ENCODE measurements at places on chromosomes 7 and 10.

- DNase-seq = no peak
These were observed 7.1 kb upstream of the ZMIZ1 start for GRCh38 chr10:79061441-79062315.

GRCh38 chr10:78442836-78443550, 409.3 kb downstream of the RPS24 start:
- no peak for DNase-seq

DNA sequence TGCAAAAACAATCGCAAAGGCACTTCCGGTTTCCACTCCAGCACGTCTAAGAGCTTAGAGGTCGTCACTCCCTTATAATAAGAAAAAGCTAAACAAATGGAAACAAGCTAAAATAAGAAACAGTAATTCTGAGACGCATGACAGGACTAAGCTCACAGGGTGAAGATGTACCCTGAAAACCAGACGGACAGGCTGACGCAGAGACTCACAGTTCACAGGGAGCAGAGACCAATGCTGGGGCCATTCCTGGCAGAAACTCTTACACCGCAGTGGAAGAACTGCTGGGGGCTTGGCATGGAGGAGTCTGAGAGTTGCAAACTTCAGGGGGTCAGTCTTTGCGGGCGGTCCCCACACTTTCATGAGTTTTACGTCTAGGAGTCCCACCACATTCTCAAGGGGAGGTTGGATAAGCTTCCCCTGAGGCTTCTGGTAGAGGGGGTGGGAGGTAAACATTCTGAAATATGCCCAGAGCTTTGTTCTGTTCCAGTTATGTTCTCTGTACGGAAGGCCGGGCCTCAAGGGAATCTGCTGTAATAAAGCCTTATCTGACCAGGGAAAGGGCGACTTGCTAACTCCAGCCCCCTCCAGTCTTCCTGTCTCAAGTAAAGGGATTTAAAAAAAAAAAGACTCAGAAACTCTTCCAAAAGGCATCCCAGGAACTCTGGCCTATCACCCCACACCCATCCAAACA, 47.8 kb downstream of the BRI3 start:
- DNase-seq = no peak

- DNase-seq = no peak
These were observed 19.2 kb downstream of the TMEM273 start for GRCh38 chr10:49168831-49169500.

- DNase-seq = no peak
These were observed 36.5 kb downstream of the MCU start for GRCh38 chr10:72728462-72728861.

GRCh38 chr10:28738200-28738599, 60.9 kb downstream of the BAMBI start:
- no peak for DNase-seq

DNA sequence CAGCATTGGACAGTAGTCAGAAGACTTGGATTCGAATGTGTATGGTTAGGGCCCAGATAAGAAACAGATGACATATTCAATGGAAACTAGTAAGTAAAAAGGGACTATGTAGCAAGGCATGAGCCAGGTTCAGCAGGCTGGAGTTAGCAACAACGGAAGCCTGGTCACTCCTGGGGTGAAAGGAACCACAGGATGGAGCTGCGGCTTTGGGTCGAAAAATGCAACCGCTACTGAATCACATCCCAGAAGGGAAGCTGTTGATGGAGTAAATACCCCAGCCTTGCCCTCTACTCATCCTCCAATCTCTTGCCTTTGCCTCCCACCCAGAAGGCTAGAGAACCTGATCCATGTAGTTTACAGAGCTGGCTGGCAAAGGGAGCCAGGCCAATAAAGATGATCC, 37.5 kb upstream of the EGR2 start:
- no peak for DNase-seq

GRCh38 chr7:156192921-156193320, 380.7 kb upstream of the SHH start:
- no peak for DNase-seq

DNA sequence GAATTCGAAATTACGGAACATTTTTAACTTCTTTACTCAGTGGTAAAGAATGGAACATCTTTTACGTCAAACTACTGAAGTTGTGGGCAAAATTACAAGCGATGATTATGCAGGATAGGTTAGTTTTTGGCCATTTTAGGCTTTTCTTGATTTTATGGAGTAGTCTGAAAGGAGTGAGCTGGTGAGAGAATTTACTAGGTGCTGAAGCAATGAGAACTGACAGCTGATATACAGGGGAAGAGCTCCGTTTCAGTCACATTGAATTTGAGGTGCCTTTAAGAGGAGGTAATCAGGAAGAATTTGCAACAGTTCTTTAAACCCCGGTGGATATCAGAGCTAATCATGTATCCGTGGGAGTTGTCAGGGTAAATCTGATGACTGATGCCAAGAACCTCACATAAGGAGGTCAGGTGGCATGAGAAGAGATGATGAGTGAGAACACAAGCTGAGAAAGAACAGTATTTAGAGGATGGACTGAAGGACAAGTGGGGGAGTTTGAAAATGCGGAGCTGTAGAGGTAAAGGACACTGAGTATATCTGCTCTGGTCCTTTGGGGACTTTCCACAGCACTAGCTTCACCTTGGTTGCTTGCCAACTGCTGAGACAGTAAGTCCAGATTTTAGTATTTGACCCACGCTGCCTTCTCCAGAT, 104.3 kb downstream of the AHR start:
- DNase-seq = no peak

DNA sequence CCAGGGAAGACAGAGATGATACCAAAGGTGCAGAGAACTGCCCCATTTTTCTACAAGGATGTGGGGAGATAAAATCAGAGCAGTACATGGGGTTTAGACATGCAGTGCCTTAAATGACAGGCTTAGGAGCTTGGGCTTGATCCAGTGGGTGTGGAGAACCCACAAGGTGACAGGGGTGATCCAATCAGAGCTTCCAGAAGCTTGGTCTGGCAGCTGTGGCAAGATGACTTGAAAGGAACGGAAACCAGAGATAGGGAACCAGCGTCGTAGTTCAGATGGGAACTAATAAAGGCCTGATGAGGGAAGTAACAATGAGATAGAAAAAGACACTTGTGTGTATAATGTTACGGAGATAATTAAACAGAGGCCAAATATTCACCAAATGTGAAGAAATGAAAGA, 80.7 kb downstream of the SLC37A3 start:
- no peak for DNase-seq

GRCh38 chr7:128037880-128038619, 6.8 kb upstream of the LRRC4 start:
- no peak for DNase-seq

DNA sequence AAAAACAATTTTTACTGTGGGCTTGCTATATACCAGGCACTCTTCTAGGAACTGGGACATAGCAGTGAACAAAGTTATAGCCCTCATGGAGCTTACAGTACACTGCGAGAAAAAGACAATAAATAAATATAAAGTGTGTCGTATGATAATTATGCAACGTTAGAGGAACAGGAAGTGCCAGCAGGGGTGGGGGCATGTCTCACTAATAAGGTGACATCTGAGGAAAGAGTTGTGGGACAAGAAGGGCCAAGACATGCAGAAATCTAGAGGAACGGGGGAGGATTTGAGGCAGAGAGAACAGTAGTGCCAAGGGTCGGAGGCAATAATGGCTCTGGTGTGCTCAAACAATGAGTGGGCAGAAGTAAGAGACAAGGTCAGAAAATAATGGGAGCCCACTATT, 52.8 kb downstream of the LMBR1 start:
- no peak for DNase-seq

DNA sequence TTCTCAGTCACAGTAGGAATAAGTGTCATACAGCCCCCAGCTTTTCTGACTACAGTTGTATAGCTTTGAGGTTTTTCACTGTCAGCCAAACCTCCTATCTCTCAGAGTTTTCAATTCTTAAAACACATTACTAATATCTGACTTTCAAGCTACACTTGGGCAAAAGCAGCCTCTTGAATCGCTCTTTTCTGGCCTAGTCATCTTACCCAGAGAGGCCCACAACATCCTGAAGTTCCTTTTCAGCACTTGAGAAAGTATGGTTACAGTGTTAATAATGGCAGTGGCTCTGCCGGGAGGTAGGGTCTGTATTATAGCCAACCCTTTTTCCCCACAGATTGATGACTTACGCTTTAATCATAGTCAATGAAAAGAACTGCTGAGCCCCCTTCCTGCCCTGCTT, 181.0 kb downstream of the LRRC4 start:
- DNase-seq = no peak

GRCh38 chr7:45701701-45702510, 127.7 kb downstream of the ADCY1 start:
- no peak for DNase-seq

DNA sequence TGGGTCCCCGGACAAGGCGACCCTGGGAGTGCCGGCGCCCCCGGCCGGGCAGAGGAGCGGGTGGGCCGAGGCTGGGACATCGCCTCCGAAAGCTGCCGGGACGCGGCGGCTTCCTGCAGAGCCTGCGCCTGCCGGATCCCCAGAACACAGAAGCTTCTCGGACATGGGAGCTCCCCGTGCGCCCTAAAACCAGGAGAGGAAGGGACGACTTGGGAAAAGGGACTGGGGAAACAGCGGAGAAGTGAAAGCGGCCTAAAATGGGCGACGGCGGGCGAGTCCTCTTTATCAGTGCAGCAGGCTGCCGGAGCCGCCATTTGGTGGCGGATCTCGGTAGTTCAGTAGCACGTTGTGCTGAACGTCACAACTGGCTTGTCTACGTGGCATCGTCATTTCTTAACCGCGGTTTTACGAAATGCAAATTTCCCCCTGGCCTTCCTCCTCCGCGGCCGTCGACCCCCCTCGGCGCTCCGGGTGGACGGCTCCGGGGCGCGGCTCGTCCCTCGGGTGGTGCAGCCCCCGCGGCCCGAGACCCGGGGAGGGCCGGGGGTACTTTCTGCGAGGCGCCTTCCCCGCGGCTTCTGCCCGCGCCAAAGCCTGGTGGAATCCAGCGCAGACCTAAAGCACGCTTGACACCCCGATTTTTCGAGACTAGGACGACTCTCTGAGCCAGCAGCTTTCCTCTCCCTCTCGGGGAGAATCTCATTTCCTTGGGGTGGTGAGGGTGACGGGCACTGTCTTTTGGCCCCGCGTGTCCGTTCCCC, 9.9 kb upstream of the SPAG6 start:
- no peak for DNase-seq

- DNase-seq = no peak
These were observed 47.1 kb downstream of the RSU1 start for GRCh38 chr10:16770141-16770540.

DNA sequence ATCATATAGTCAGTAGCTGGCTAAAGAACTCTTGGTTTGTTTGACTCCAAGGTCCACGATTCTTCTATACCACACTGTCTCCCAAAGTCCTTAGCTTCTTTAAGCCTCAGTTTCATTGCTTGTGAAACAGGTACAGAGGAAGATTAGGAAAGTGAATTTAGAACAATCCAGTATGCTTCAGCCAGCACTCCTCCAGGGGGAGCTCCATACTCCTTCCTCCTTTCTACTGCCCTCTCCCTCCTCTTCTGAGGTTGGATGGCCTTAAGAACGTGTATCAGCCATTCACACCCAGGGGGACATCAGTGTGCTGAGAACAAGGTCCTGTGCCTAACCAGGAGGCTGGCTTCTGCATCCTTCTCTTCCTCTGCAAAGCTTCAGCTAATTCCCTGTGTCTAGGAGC, 54.8 kb upstream of the CALD1 start:
- DNase-seq = no peak

DNA sequence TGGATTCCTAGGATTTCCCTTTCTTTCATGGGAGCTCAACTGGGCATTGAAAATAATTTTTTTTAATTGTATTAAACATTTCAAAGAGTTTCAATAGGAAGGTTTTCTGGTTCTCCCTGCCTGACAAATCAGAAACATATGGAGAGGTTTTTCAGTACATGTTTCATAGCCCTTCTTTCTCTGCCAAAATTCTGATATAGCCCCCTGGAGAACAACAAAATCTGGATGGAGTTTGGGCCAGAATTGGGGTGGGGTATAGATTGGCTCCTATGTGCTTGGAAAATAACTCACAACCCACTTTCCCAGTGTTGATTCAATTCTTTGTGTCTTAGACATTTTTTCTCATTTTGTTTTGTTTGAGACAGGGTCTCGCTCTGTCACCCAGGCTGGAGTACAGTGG, 24.6 kb upstream of the EIF4H start:
- no peak for DNase-seq

DNA sequence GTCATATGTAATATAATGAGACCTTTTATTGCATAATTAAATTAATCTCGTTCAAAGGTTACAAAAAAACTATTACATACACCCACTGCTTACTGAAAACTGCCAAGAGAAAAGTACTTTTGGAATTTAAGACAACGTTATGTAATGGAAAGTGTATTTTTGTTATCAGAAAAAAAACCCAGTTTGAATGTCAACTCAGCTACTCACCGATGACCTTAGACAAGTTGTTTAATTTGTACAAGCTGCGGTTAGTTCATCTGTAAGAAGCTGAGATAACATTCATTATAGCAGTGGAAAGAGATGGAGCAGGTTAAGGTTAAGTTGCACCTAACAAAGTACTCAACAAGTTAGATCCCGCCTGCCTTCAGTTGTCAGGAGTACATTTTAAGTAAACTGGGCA, 1.1 kb downstream of the PSMA2 start:
- DNase-seq = no peak

DNA sequence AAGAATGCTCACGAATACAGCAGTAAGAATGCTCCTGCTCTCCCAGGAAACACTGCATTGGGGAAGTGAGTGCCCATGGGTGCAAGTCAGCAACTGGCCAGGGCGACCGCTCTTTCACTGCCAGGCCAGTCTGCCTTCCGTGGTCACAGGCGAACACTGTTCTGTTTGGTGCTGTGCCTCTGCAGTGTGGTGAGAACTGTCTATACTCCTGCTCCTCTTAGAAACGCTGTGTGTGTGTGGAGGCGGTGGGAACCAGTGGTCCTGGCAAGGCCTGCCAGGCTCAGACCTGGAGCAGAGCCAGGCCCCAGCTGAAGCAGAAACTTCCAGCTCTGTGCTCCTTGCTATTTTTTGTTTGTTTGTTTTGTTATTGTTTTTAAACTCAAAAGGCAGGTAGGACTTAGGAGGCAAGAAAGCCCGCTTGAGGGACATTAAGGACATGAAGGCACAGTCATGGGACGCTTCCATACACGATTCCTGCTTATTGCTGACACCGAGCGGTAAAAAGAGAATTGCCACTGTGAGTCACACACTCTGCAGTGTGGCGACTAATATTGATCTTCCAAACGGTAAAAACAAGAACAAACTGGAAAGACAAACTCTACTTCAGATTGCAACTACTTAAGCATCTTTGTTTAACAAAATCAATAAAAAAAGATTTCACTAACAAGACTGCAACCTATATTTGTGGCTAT, 430.8 kb downstream of the DNAJB6 start:
- DNase-seq = no peak

DNA sequence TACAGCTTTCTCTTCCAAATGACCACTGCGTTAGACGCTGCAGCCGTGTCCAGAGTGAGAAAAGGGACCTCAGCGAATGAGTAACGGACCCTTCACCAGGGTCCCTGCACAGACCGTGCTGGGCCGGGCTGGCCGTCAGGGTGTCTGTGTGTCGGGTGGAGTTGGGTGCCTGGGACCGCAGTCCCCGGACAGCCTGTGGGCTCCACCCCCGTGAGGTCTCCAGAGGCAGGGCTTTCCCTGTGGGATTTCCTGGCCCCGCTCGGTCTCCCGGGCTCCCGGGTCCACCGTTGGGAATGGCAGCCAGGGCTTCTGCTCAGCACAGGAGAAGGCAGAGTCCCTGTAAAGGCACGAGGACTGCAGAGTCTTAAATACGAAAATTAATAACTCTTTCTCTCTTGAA, 509.7 kb downstream of the TCERG1L start:
- no peak for DNase-seq
